Activated T-cell treated with anti-CD3 and anti-CD28 coated beads, Interleukin-2, amount 50 U/mL, for 72 hours (primary cell): ENCODE measurements at places on chromosomes 7 and 10. TPM values are rescaled to one million over a fixed set of nuclear protein-coding genes. Genes with fewer than 3 reads are reported as not detected.

GRCh38 chr10:16891375-16892313 lies 74.4 kb upstream of the RSU1 start:
- peak overlapping the region; percentile 31 for H3K27ac ChIP-seq
- peaks cover 14% of the 10 kb centered on the region for H3K4me1 ChIP-seq
- peak; percentile 48 for DNase-seq
- H3K36me3 ChIP-seq: no peaks in the 10 kb centered on the region

NPSR1 gene
- not detected for total RNA-seq

GRCh38 chr10:46228563-46229071 lies 58.2 kb upstream of the ANTXRL start:
- no peak overlapping the region for H3K4me3 ChIP-seq
- no peak overlapping the region for H3K27ac ChIP-seq
- H3K4me1 ChIP-seq: peaks cover 22% of the 10 kb centered on the region
- peaks cover 3% of the 10 kb centered on the region for H3K36me3 ChIP-seq
- peak; percentile 67 for DNase-seq
- H3K27me3 ChIP-seq: no peaks in the 10 kb centered on the region

DNA sequence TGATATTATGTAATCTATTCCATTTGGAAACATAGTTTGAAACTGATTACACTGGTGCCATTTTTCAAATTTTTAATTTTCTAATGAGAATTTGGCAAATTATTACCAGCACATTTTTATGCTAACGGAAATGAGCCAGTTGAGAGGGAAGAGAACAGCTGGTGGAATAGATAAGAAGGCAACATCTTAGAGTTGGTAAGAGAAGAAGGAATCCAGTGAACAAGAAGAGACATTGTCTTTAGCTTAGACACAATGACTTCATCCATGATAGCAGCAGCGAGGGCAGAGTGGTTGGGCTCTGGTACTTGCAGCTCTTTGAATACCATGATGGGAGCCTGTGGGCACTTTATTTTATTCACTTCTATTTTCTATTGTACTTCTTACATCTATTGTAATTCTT lies 89.6 kb downstream of the CHRM2 start:
- H3K27ac ChIP-seq: no peak overlapping the region
- no peaks in the 10 kb centered on the region for H3K27me3 ChIP-seq
- H3K4me1 ChIP-seq: no peaks in the 10 kb centered on the region
- no peaks in the 10 kb centered on the region for H3K36me3 ChIP-seq
- no peak for DNase-seq

- no peak overlapping the region for H3K4me3 ChIP-seq
- H3K36me3 ChIP-seq: no peaks in the 10 kb centered on the region
- no peak overlapping the region for H3K27ac ChIP-seq
- H3K27me3 ChIP-seq: peaks cover 9% of the 10 kb centered on the region
- no peaks in the 10 kb centered on the region for H3K4me1 ChIP-seq
Observed at GRCh38 chr10:75739414-75740143, 308.2 kb downstream of the LRMDA start.

DNA sequence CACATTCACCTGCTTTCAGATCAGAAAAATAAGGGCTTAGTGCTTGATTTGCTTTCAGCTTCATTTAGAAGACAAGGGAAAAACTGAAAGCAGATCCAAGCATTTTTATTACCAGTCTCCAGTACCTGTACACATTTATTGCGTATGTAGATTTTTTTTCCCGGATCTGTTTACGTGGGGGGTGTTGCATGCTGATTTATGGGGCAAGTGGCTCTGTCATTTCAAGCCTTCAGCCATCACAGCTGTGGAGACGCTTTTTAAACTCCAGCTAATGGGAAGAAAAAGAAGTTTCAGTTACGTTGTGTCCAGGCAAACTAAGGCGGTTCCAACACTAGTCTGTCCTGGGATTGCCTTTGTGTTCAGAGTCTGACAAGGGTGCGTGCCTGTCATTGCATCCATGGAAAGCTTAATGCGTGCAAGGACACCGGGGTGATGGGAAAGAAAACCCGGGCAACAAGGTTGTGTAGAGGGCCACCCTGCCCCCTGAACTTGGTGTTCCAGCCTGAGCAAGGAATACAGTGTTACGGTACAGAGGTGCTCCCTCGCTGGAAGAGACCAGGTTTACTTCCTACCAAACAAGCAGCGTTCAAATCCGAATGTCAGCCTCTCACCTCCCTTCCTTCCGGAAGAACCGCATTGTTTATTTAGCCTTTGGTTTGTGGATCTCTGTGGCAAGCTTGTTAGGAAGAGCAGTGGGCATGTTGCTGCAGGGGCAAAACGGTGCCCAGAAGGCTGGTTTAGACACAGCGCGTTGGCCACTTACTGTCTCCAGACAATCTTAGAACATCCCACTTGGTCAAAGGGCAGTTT lies 128.2 kb downstream of the FGFR2 start:
- no peak for DNase-seq
- H3K4me3 ChIP-seq: no peak overlapping the region
- H3K4me1 ChIP-seq: no peaks in the 10 kb centered on the region
- H3K27ac ChIP-seq: no peak overlapping the region

- DNase-seq: no peak
- no peak overlapping the region for H3K27ac ChIP-seq
- H3K4me3 ChIP-seq: no peak overlapping the region
- H3K4me1 ChIP-seq: peaks cover 4% of the 10 kb centered on the region
- no peaks in the 10 kb centered on the region for H3K27me3 ChIP-seq
Observed at GRCh38 chr7:129332254-129333035, 101.8 kb upstream of the STRIP2 start.
